ENCODE measurements at places on chromosomes 2 and 18.

DNA sequence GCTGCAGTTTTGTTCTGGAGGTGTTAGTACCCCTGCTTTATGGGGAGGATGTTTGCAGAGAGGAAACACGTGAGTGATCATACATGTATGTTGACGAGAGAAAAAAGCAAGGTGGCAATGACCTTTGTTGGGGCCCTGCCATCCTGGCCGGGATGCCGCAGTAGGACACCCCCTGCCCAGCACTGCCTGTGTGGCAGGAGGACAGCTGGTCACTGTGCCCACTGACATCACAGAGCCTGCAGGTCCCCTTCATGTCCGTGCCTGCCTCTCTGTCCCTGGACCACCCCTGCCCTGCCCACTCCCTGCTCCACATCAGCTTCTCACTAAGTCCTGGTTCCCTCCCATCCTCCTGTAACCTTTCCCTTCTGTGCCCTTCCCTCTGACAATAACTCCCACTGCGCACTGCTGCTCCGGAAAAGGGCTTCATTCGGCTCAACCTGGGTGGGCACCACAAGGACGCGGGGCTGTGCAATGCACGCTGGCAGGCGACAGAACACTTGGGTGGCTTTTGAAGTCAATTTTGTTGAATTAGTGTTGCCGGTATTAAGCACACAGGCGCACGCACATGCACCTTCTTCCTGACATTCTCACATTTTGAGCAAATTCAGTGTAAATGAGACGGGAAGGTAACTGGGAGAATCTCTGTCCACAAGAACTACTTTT lies 51.5 kb upstream of the TWIST2 start:
- DNase-seq = no peak

DNA sequence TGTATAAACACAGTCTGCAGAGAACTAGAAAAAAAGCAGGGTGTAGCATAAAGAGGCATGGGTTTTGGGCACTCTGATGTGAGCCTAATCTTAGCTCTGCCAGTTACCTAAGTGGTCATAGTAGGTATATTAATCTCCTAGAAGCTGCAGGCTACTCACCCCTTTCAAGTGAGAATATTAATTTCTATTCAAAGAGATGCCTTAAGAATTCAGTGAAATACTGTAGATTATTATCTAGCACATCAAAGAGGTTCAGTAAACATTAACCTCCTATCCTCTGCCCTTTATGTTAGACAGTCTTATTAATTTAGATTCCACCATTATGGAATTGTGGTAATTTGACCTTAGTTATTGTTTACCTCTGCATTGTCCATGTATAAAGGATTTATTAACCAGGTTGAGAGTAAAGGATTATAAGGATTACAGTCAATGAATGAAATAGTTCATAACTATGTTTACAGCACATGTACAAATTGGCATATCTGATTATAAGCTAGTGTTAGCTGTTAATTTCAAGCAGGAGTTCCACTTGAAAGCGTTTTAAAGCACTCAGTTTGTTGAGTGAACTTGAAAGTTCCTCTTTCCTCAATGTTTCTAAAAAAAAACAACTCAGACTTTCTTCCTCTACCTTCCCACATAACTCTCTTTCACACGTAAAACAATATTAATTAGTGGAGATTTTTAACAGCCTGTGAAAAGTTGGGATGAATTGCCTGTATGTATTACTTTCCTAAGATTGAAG lies 150.6 kb upstream of the EPC2 start:
- no peak for DNase-seq

DNA sequence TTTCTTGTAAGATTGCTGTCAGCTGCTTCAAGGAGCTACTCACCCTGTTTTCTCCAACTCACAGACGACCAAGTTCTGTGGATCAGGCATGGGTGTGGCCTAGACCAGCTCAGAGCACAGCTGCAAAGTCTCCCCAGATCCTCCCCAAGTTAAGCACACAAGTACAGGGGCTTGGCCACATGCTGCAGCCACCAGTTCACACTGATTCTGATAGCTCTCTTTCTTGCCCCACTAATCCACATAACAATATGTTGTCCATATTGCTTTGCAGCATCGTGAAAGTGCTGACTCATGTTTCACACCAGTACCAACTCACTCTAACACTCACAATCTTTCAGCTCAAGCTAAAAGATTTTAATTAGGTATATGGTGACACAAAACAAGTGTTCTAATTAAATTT lies 437.0 kb downstream of the PARD3B start:
- no peak for DNase-seq

- no peak for DNase-seq
Measured at GRCh38 chr18:37956902-37957301, 391.3 kb upstream of the CELF4 start.

- DNase-seq = peak; percentile 16
Measured at GRCh38 chr2:61288070-61288841, 126.3 kb downstream of the C2orf74 start.

DNA sequence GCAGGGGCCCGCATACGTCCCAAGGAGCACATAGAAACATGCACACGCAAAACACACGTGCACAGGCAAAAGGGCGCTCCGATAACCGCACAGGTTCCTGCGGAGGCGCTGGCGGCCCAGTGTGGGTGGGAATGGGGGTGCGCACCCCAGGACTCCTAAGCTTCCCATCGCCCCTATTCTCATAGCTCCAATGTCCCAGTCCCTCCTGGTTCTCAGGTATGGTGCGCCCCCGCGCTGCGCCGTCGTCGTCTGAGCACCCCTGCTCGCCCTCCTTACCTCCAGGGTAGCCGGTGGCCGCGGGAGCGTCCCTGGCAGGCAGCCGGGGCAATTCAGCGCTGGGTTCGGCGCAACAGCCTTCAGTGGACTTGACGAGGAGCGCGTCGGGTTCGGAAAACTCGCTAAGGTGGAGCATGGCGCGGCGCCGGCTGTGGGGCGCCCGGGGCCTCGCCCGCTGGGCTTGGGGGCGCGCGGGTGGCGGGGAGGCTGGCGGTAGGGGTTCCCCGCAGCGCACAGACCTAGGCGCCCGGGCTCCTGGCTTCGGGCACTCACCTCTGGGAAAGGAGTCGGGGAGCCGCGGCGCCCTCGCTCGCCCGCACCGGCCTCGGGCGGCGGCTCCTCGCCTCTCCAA lies 328 bp downstream of the EGR4 start:
- DNase-seq = no peak

GRCh38 chr2:203470371-203470770 lies 64.7 kb downstream of the RAPH1 start:
- no peak for DNase-seq

DNA sequence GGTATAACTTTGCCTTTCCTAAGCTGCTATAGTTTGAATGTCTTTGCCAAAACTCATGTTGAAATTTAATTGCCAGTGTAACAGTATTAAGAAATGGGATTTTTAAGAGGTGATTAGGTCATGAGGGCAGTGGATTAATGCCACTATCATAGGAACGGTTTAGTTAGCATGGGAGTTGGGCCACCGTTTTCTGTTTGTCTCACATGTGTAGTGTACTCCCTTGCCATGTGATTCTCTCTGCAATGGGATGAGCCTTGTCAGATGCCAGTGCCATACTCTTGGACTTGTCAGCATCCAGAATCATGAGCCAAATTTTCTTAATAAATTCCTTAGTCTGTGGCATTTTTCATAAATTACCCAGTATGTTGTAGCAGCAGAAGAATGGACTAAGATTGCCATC lies 388.9 kb upstream of the RGPD4 start:
- no peak for DNase-seq

GRCh38 chr2:72127401-72128058 lies 20.1 kb downstream of the CYP26B1 start:
- DNase-seq = no peak

- DNase-seq = no peak
Measured at GRCh38 chr2:202910698-202911097, 775 bp downstream of the WDR12 start.

DNA sequence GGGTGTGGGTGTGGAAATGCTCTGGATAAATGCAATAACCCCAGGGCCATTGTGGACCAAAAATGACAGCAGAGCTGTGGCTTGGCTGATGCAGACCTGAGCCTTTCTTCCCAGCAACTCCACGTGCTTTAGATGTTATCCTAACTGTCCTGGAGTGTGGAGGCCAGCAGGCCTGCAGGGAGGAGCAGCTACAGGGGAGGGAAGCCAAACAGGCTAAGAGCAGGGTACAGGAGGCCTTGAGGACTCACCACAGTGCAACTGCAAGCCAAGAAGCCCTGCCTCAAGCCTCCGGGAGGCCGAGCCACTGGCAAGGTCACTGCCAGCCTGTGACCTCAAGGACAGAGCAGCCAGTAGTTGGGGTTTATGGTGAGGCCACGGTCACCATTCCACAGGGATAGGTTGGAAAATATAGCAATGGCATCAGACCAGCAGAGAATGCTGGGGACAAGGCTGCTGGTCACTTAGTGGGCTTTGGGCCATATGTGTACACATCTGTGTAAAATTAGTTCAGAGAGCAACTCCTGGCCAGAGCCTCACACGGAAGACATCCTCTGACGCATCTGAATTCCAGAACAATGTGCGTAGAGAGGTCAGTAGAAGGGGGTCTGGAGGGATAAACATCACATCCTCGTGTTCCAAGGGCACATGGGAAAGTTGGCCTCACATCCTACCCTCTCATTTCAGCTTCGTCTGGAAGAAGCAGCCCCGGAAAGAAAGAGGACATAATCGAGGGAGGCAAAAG lies 76.2 kb upstream of the UPP2 start:
- DNase-seq = peak; percentile 16

- no peak for DNase-seq
Measured at GRCh38 chr2:42328148-42328833, 32.7 kb downstream of the COX7A2L start.

DNA sequence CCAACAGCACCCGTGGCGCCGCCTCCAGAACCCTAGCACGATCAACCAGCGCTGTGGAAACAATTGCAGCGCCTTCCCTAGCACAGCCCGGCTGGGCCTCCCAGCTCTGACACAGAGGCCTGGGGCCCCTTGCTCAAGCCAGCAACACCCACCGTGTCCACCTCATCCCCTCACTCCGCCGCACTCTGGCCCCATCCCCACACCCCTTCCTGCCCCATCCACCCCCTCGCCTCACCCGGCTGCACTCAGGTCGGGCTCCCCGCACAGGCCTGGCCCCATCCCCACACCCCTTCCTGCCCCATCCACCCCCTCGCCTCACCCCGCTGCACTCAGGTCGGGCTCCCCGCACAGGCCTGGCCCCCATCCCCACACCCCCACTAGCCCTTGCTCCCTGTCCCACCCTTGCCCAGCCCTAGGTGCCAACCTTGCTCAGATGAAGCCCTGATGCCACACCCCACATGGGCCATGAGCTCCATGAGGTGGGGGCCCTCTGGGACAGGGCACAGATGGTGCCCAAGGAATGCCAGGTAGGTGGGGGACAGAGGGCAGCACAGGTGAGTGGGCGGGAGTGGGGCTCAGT lies 28.7 kb downstream of the KIF1A start:
- no peak for DNase-seq

GRCh38 chr18:3140342-3140741 lies 79.4 kb downstream of the MYOM1 start:
- DNase-seq = no peak

GRCh38 chr2:135960656-135961551 lies 24.5 kb downstream of the DARS1 start:
- no peak for DNase-seq

DNA sequence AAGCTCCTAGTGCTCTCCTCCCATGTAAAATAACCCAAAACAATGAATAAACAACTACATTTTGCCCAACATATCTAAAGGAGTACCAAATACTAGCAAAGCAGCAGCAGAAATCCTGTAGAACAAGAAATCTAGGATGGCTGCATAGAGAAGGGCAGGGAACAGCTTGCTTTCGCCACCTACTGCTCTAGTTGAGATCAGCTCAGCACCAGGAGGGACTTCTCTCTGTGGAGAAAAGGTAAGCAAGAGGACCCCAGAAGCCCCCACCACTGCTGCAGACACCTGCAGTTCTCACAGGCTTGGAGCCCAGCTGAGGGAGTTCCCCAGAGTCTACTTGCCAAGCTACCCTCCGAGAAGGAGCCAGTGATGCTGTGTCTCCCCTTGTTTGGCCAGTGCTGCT lies 243.0 kb upstream of the CHST9 start:
- DNase-seq = no peak

GRCh38 chr2:101428422-101429176 lies 41.3 kb upstream of the CREG2 start:
- no peak for DNase-seq

DNA sequence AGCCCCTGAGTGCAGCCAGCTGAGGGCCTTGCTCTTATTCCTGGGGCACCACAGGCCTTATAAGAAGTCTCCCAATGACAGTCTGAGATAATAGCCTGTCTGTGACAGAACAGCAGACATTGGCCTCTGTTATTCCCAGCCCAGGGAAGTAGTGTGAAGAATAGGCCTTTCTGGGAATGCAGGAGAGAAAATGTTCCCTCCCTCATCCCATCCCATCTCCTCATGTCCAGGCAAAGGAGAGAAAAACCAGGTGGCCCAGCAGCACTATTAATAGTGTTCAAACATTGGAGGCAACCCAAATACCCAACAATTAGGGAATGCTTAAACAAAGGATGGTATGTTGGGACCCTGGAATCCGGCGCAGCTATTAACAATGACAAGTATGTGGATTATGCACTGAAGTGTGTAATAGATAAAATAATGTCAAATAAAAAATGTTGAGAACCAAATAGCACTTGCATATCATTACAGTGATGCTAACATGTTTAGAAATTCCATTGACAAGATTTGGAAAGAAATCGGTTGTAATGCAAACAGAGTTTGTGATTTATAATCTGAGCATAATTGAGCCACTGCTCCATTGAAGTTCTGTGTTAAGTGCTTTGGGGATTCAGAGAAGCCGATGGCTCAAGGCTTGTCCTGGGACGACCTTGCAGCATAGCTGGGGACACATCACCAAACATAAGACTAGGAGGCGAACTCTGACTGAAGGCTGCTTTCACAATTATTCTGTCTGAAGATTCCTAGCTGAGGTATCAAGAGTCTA lies 69.3 kb downstream of the LBH start:
- DNase-seq = peak; percentile 84

DNA sequence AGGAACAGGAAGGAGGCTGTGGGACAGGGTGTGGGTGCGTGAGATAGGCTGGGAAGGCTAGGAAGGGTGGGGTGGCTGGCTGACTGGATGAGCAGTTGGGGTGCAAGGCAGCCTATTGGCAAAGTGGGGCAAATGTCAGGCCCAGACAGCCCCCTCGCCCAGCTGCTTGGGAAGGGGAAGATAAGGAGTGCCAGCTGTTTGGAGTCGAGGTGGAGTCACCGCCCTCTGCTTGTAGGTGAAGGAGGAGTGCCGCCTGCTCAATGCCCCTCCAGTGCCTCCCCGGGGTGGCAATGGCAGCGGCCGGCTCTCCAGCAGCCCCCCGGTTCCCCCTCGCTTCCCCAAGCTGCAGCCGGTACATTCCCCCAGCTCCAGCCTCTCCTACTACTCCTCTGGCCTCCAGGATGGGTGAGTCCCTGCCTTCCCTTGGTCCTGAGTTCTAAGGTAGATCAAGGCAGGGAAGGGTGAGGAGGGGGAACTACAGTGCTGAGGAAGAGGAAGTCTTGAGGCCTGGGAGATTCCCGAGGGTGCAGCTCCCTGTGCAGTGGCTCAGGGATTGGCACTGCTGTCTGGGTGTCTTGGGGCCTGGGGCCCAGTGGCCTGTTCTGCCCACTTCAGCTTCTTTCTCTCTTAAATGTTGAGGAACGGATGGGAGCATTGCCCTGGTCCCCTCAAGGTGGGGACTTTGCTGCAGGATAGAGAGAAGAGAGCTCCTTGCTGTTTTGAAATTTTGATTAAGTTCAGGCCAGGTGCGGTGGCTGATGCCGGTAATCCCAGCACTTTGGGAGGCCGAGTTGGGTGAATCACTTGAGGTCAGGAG lies 13.3 kb downstream of the GAREM2 start:
- no peak for DNase-seq

Data from fibroblast of skin of left quadriceps (primary cell).